ENCODE measurements at places on chromosomes 13 and 19.

DNA sequence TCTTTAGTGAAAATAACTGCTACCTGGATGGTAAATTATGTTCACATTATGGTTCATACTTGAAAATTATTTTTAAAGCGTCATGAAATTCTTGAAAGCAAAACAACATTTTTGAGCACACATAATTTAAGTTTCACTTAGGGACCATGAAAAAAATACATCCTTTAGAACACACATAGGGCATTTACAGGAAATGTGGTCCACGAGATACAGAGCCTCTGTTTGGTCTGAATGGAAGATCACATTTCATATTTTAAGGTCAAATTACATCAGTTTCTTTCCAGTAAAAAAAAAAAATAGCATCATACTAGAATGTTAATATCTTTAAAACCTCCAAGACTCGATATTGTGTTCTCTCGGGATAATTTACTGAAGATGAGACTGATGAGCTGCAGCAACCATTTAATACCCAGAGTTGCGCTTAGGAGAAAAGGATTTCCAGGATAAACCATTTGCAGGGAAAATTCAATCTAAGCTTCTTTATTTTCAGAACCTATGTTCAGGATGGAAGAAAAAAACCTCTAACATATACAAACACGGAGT is 720.7 kb downstream of the DIAPH3 start:
- no peak for DNase-seq

DNA sequence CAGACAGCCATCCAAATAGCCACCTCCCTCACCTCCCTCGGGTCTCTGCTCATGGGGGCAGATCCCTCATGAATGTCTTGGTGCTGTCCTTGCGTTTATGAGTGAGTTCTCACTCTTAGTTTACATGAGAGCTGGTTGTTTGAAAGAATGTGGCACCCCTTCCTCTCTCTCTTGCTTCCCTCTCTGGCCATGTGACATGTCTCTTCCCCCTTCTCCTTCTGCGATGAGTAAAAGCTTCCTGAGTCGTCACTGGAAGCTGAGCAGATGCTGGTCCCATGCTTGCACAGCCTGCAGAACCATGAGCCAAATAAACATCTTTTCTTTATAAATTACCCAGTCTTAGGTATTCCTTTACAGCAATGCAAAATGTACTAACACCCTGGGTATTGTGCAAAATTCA is 208.7 kb downstream of the LACC1 start:
- DNase-seq: no peak

GRCh38 chr13:51562011-51562671 is 22.1 kb upstream of the WDFY2 start:
- no peak for DNase-seq

DNA sequence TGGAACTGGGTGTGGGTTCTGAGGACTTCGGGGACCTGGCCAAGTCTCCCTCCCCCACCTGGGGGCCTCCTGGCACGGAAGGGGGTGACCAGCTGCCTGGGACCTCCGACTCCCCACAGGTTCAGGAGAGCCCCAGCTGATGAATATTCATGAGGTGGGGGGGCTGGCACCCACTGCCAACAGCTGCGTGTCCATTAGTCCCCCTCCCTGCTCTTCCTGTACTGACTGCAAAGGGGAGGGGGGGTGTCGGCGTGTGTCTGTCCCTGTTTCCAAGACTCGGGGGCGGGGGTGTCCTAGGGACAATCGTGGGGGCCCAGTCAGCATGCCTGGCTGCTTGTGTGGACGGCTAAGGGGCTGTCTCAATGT is 10.6 kb upstream of the NFIX start:
- peak; percentile 62 for DNase-seq

- no peak for DNase-seq
Measured at GRCh38 chr13:40434516-40435397, 231.7 kb downstream of the FOXO1 start.
